NCI-H1105 treated with DMSO at 0.1 percent for 48 hours (cell line): ENCODE measurements at places on chromosomes 5 and 9.

DNA sequence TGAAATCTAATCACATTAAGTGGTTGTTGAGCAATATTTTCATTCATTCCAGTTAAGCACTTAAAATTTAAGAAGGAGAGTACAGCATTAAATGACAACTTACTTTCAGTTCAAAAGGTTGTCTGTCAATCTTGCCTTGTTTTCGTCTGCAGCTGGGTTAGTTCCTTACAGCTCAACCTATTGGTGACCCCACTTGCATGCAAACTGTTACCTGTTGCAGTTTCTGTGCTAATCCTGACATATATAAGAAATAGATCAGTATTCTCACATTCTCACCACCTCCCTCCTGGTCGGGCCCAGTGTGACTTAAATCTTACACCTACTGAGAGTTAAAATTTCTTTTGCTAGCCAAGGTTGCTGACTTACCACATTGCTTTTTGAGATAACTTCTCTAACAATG, 191.8 kb upstream of the SMC2 start:
- DNase-seq: no peak

DNA sequence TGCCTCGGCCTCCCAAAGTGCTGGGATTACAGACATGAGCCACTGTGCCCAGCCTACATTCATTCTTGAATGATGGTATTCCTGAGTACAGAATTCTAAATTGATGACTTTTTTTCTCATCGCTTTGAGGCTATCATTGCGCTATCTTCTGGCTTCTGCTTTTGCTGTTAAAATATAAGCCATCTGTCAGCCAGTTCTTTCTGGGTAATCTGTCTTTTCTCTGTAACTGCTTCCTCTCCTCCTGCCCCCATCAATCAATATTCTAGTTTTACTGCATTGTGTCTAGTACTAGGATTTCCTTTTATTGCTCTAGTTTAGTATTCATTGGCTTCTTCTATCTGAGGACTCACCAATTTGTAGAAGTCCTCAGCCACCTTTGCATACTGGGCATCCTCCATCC, 89.0 kb downstream of the PLPP1 start:
- DNase-seq: no peak

DNA sequence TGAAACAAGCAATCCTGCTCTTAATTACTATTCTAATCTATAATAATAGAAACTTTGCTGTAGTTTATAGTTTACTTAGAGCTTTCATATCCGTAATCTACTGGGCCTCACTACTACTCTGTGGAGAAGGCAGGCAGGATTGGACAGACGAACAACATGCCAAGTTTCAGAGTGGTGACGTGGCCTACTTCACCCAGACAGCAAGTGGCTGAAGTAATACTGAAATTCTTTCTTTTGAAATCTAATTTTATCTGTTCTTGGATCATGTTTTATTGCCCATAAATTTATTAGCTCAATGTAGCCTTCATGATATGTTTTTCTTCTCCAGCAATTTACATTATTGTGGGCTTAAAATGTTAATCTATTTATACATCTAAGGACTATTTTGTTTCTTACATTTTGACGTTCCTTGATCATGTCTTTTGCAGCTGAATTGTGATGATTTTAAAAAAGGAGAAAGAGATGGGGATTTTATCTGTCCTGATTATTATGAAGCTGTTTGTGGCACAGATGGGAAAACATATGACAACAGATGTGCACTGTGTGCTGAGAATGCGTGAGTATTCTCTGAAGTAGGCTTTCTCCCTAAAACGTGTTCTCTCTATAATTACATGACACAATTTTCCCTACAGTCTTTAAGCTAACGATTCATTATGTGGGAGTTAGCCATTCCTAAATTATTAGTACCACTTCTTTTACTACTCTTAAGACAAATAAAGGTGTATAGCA, 22.4 kb downstream of the SPINK5 start:
- DNase-seq: no peak

- no peak for DNase-seq
Observed at GRCh38 chr9:99660191-99660636, 161.5 kb upstream of the NR4A3 start.

- DNase-seq: no peak
Observed at GRCh38 chr9:4569101-4569500, 78.8 kb downstream of the SLC1A1 start.

GRCh38 chr9:88460587-88461332, 72.5 kb downstream of the SPIN1 start:
- no peak for DNase-seq

- DNase-seq: no peak
Observed at GRCh38 chr9:94140791-94141790, 56.8 kb downstream of the PTPDC1 start.

DNA sequence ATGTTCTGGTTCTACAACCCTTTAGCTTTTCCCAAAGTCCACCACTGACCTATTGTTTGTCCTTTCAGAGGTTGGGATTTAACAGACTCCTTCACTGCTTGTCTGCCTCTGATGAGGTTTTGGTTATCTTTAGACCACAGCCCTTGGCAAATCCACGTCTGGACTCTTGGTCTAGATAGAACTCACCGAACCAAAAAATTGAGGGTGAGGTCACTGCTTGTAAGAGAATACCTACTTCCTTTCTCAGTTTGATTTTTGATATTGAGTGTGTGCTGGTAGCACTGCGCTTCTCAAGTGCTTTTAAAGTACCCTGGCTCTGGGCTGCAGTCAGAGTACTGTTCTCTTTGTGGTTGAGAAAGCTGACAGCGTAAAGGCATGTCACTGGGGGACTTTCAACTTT, 61.7 kb downstream of the JMY start:
- no peak for DNase-seq

GRCh38 chr5:180739271-180739670, 587 bp downstream of the OR2Y1 start:
- DNase-seq: no peak

GRCh38 chr9:101254733-101255433, 129.9 kb downstream of the BAAT start:
- no peak for DNase-seq

GRCh38 chr9:136204838-136205706, at the start of gene LHX3:
Gene LHX3 (minus strand): TSS chr9:136205128. CDS start chr9:136205012, 116 bp downstream.
- no peak for DNase-seq

DNA sequence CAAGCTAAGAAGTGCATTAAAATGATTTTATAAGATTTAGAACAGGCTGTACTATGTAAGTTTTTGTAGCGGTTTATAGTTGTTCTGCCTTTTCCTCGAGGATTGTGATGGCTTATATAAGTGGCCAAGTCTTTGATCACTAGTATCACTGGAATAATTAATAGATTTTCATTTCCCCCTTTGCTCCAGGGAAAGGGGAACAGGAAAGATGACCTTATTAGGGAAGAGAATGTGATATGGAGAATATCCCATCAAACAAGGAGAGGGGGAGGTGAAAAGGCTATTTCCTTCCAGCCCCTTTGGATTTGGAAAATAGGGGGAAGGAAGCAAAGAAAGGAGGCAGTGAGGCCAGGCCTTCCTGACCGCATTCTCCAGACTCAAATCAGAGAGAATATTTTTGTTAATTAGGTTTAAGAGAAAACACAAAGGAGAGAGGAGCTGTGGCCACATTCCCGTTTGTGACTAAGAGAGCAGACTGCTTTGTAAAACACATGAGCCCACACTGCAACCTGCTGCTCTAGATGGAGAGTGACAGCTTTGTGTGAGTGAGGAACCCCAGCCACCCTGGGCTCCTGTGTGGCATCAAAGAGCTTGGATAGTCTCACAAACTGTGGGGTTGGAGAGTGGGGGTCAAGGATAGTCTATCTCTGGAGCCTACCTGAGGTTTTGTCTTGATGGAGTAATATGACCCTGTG, 359.5 kb downstream of the DTWD2 start:
- no peak for DNase-seq

GRCh38 chr9:14908295-14909180, 1.7 kb downstream of the FREM1 start:
- peak; percentile 77 for DNase-seq

GRCh38 chr9:21802418-21803000, at the start of gene MTAP:
Gene MTAP (plus strand): TSS chr9:21802636. CDS start chr9:21802749, 113 bp downstream.
- peak; percentile 90 for DNase-seq

DNA sequence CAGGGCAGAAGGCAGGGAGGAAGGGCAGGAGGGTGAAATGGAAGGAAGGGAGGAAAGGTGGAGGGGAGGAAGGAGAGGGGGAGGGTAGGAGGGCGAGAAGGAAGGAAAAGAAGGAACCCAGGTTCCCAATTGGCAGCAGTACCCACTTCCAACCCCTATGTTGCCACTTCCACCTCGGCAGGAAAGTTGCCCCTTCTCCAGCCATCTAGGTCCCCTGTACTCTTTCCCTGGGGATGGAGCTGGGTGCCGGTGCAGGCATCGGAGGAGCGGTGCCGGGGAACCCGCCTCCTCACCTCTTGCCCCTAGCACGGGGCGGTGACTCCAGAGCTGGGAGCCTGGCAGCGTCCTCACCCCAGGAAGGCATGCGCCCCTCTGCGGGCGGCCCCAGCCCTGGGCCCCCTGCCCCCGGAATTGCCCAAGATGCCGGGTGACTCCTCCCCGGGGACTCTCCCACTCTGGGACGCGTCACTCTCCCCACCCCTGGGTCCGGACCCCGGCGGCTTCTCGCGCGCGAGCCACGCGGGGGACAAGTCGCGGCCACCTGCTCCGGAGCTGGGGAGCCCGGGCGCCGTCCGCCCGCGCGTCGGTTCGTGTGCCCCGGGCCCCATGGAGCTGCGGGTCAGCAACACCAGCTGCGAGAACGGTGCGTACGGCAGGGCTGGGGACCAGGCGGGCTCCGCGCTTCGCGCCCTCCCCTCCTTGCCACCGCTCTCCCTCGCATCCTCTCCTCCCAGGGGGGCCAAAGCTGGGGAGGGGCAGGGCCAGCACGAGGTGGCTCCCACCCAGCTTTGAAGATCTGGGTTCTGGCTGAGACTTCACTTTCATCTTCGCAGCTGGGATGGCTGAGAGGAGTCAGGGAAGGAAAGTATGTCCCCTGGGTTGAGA, at the start of gene NIPAL4:
Gene NIPAL4 (plus strand): TSS at position 499 of the 885 bp plus-strand sequence. CDS start 108 bp downstream, at position 607.
- DNase-seq: no peak

DNA sequence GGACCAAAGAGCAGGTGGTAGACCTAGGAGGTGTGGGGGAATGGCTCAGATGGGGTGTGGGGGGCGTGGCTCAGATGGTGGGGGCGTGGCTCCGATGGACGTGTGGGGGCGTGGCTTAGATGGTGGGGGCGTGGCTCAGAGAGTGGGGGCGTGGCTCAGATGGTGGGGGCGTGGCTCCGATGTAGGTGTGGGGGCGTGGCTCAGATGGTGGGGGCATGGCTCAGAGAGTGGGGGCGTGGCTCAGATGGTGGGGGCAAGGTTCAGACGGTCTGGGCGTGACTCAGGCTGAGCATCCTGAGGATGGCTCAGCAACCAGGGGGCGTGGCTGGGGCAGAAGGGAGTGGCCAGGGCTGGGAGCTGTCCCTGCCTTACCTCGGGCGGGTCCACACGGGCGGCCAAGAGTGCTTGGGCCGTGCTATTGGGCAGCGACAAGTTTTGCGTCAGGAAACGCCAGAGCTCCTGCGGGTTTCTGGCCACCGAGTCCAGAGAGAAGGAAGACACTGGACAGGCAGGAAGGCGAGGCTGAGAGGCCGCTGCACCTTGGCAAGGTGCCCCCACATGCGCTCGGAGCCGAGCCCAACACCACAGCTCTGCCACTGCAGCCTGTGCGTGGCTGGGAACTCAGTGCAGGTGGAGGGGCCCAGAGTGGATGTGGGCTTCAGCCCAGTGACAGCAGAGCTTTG, 5.9 kb downstream of the ABCA2 start:
- no peak for DNase-seq

DNA sequence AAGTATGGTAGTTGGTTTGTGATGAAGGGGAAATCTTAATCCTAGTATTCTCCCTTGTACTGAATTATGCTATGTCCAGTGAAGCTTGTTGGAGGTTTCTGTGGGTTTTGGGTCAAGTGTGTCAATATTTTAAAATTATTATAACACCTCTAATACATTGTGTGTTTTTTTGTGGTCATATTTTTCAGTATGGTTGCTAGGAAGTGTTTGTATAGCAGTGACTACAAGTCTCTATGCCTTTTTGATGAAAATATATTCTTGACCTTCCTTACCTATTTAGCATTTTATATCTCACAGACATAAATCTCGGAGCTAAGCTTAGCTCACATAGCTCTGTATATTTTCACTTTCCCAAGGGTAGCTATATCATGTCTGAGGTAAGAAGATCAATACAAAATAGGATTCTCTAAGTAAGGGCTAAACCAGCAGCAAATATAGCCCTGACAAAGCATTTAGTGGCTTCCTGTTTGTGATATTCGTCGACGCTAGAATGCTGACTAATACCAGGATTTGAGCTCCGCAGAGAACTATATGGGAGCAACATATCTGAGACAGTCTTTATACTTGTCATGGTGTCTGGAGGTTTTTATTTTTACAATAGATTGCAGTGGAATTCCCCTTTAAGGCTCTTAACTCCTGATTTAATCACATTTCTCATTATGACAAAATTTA, 82.3 kb downstream of the MACIR start:
- DNase-seq: no peak

GRCh38 chr9:36485647-36486328, 85.7 kb upstream of the RNF38 start:
- DNase-seq: no peak

GRCh38 chr5:66553916-66554575, 42.1 kb upstream of the MAST4 start:
- DNase-seq: no peak

GRCh38 chr5:145855763-145856267, 17.0 kb downstream of the GRXCR2 start:
- DNase-seq: no peak

- peak; percentile 32 for DNase-seq
Observed at GRCh38 chr5:38994324-38994927, 79.8 kb downstream of the RICTOR start.

DNA sequence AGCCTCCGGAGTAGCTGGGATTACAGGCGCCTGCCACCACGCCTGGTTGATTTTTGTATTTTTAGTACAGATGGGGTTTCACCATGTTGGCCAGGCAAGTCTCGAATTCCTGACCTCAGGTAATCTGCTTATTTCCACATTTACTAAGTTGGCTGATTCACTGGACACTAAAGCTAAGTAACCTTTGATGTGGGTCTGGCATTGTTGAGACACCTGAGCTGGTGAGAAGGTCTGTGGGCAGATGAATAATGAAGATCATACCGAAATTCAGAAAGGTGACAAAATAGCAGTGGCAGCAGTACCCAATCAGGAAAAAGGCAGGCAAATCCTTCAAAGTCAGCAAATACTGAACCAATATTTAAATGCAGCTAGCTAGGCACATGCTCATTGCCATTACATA, 210.6 kb upstream of the ZNF608 start:
- DNase-seq: no peak

DNA sequence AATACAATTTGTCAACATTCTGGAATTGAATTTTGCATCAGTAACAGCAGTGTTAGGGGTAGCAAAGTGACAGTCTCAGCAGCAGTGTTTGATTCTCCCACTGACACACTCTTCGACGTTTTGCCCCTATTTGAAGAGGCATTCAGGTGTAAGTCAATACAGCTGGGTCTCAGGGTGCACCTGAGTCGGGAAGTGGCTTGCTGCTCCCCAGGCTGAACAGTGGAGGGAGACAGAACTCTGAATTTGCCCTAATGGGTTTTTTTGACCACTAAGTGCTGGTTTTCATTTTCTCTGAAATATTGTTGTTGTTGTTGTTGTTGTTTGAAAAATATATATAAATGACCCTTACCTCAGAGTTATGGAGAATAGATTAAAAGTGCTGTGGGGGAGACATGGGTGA, 223.2 kb downstream of the TLR4 start:
- peak; percentile 12 for DNase-seq

- no peak for DNase-seq
Observed at GRCh38 chr5:171409164-171410136, 10.0 kb upstream of the FGF18 start.
